NCI-H2081 (cell line): ENCODE measurements at places on chromosomes 4 and X.

DNA sequence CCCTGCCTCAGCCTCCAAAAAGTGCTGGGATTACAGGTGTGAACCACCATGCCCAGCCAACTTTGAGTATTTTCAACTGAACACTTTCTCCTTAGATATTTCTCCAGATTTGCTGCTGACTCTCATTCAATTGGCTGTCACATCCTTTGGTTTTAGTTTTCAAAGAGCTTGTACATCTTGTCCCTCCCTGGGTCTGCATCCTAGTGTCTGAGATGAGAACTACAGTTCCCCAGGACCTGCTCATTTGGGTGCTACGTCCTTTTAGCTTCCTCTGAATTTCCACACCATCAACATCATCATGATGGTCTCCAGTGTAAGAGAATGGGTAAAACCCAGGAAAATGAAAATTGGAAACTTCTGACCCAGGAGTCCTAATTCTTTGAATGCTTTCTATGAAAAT, 312.9 kb downstream of the NLGN4X start:
- DNase-seq, result no peak

DNA sequence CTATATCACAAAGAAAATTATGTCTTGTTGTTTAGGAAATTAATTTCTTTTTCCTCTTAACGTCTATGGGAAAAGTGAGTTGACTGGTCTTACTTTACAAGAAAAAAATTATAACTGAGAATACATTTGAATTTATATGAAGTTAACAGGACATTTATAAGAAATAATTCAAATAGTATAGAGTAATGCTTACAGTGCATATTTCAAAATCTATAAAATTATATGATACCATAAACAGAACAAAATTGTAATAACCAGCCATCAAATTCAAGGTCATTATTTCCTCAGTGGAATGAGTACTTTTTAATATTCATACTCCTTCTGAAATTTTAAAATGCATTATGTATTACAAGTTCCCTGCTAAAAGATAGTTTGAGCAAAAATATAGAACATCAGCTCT, 884.5 kb downstream of the TECRL start:
- no peak for DNase-seq

DNA sequence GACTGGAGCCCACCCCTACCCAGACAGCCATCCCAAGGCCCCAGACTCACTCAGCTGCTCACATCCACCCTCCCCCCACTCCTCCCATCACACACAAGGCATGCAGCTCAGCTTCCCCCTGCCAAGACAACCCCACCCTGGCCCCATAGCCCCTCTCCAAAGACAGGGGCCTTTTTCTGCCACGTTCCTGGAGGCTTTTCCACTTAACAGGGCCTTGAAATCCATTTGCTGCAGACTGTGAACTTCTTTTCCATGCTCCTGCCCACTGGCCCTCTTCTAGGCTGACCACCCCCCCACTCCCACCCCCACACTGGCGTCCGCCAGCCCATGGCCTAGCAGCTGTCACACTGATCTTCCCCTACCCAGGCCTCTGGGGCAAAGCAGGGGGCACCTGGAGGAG, 76.0 kb downstream of the PJA1 start:
- DNase-seq, result no peak

- no peak for DNase-seq
These were observed 187.7 kb downstream of the ENOX2 start for GRCh38 chrX:130715299-130715698.

DNA sequence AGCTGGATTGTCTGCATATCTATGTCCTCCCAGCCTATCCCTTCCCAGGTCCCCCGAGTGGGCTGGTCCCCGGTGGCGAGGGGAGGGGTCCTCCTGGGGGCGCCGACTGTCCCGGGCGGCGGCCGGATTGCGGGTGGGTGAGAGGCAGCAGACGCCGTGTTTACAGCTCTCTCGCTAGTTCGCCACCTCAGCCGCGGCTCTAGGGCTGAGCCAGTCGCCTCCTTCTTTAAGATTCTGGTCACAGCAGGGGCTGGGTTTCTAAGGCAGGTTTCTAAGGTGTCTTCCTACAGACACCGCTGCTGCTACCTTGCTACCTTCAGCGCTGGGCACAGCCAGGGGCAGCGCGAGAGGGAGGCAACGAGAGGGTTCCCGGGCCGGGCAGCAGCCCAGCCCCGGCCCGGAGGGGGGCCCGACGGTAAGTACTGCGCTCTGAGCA, 57.2 kb downstream of the FRMPD3 start:
- no peak for DNase-seq

DNA sequence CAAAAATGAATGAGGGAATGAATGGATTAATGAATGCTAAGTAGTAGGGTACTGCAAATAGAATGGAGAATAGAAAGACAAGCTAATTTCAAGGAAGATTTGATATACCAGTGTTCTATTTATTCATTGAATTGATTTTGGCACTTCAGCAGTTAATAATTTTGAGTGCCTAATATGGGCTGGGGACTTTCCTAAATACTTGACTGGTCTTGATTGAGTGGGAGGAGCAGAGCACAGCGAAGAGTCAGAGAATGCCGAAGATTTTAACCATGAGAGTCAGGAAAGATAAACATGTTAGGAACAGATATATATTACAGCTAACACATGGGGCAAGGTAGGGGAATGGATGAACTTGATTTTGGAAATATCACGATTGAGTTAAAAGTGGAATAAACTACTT, 10.6 kb downstream of the IL15 start:
- DNase-seq, result no peak

DNA sequence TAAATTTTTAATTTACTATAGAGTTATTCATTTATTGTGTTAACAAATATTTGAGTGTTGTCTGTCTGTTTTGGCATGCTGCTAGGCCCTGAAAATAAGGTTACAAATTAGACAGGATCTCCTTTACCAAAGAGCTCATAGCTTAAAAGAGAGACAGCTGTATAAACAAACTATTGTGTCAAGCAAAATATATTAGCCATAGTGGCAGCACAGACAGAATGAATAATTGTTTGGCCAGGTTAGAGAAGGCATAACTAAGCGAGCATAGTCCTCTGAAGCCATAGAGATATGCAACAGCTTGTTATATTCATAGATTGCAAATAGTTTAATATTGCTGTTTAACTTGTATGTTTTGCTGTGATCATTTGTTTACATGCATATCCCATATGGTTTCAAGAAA, 66.7 kb upstream of the NDUFC1 start:
- DNase-seq, result no peak

- no peak for DNase-seq
These were observed 836.6 kb upstream of the PRKX start for GRCh38 chrX:4550018-4550417.

DNA sequence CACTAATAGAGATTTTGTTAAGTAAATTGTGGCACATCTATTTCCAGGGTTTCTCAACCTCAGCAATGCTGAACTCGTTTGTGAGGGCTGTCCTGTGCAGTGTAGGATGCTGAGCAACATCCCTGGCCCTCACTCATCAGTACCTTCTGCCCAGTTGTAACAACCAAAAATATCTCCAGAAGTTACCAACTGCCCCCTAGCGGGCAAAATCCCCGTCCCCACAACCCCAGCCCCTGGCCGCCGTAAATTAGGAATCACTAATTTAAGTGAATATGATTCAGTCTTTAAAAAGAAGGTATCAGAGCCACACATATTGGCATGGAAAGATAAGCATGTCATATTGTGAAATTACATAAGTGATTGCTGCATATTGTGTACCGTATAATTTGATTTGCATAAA, 123.4 kb downstream of the ASB9 start:
- DNase-seq, result no peak

DNA sequence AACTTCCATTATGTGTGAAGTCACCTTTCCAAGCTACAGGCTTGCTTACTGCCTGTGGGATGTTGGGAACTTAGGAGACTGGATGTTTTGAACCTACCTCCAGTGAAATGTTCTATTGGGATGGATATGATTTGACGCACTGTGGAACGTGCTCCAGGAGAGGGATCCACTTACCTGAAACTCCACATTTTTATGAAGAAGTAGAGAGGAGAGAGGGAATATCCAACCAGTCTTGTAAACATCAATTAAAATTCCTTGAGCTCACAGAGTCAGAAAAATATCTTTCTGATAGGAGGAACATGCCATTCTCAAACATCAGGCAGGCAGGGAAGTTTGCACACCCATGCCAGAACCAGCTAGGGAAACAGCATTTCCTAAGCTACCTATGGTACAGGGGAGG, 91.1 kb upstream of the MAOA start:
- DNase-seq, result no peak

GRCh38 chr4:122783301-122784215, 43.1 kb upstream of the FGF2 start:
- no peak for DNase-seq

- peak; percentile 18 for DNase-seq
These were observed 559 bp downstream of the SLC9A7 start for GRCh38 chrX:46758163-46758955.

DNA sequence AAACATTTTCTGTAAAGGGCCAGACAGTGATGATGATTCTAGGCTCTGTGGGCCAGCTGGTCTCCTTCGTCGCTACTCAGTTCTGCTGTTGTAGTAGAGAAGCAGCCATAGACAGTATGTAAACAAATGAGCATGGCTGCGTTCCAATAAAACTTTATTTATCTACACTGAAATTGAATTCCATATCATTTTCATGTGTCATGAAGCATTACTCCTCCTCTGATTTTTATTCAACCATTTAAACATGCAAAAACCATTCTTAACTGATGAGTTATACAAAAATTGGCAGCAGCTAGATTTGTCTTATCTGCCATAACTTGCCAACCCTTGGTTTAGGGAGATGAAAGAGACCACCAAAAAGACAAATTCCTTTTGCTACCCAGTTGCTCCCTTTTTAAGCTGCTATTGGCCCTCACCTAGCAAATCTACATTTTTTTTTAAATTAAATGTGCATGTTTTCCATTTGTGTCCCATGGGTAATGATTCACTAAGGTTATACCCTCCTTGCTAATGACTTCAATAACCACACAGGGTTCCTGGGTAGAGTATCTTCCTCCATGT, 309.9 kb downstream of the DHX15 start:
- DNase-seq, result no peak

DNA sequence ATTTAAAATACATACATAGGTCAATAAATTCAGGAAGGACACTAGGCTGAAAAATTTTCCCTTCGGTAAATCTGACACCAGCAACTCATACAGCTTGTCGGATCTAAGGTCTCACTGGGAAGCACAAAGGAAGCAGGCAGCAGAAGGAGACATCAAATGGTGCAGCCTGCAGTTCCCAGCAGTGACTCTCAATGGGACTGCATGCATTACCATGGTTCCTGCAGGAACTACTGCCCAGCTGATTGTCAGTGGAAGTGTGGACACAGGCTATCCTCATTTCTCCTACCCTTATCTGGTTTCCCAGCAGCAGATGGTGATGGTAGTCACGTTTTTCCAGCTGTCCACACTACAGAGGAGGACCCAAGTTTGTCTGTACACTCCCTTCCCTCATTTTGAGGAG, 113.3 kb downstream of the PPP1R2C start:
- DNase-seq, result no peak

DNA sequence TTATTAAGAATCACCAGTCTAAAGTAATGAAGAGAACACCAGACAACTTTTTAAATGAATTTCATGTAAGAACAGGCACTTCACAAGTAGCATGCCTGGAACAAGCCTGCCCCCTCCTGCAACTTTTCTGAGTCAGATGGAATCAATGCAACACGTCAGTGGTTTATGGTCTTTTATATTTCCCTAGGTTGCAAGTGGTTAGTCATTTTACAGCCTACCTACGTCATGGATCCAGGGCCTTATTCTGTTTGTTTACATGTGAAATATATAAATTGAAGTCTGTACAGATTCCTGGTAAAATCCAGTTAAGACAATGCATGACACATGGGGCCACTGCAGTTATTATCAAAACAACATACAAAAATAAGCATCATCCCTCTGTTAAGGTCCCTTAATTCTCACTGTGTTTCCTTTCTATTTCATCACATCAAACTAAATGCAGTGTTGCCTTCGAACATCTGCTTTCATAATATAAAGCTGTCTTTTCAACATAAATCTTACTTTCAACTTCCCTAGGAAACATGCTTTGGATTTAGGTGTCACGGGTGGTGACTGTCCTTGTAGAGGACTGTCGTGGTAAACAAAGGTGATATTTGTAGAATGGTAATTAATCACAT, 309.3 kb downstream of the FRMPD4 start:
- no peak for DNase-seq

DNA sequence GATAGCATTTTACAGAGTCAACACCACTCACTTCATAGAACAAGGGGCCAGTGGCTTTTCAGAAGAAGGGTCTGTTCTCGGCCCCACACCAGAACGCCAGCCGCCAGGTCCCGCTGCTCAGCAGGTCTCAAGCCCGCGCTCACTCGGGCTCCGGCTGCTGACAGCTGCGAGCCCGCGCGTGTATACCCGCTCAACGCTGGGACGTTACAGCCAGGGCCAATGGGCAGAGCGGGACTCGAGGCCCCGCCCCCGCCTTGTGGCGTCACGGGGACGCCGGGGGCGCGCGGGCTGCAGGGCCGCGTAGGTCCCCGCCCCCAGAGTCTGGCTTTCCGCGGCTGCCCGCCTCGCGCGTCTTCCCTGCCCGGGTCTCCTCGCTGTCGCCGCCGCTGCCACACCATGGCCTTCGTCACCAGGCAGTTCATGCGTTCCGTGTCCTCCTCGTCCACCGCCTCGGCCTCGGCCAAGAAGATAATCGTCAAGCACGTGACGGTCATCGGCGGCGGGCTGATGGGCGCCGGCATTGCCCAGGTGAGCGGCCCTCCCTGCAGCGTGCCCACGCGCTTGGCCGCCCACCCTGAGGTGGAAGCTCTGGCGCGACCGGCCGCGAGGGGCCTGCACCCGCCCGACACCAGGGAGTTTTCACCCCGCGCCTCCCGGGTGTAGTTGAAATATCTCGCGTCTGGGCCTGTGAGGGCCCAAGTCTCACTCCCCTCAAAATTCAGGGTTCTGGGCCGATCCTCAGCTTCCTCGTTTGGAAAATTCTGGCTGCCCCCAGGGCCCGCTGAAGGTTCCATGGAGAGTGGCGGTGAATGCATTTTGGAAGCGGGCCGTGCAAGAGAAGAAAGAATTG, at the start of gene HADH:
Gene HADH (plus strand): TSS at position 353 of the 850 bp plus-strand sequence. CDS start 44 bp downstream, at position 397.
- DNase-seq, result peak; percentile 90

DNA sequence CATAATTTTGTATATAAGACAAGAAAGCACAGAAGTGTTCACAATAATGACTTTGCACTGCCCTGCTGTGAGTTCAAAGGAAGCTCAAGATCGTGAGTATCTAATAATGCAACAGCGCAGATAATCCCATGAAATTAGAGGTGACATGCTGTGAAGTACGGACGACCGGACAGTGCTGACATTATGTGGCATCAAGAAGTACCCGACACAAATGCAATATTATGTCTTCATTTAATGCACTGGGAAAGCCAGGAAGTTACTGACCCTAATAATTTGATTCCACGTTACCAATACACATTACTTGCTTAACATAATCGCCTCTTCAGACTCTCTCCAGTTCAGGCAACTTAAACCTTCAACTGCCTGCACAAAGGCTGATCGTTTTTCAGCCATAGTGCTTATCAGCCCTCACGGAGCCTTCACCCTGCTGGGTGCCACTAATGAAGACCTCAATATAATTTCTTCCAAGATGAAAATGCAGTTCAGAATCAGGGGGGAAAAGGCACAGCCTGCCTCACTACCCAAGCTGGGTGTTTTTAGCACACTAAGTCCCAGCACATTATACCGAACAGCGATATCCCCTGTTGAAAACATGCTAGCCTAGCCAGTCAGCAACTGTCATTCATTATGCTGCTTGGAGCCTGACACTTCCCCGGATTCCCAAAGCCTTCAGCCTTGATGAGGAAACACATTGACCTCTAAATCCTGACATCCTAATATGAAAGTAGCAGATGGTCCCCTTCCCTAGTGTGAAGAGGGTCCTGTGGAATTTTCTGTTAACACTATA, 56.1 kb downstream of the SLC7A11 start:
- DNase-seq, result no peak

GRCh38 chr4:7628432-7628831, 193.7 kb upstream of the PSAPL1 start:
- DNase-seq, result no peak
